Choroid plexus epithelial cell (primary cell): ENCODE measurements at places on chromosomes 6 and 20.

- no peak for DNase-seq
Measured at GRCh38 chr6:38687043-38687353, 15.9 kb downstream of the GLO1 start.

DNA sequence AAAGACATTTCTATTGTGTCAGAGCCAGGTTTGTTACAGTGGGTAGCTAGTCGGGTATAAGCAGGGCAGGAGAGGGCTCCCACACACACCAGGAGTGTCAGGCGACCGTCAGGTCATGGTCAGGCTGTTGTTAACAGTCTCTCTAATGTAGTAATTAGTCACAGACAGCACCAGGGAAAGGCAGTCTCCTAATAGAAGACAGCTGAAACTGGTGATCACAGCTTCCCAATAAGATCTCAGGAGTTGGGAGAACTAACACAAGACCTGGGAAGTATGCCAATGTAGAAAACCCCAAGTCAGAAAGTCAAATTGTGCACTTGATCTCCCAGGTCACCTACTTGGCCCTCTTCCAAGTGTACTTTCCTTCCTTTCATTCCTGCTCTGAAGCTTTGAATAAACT lies 53.0 kb upstream of the GPR6 start:
- peak; percentile 54 for DNase-seq

DNA sequence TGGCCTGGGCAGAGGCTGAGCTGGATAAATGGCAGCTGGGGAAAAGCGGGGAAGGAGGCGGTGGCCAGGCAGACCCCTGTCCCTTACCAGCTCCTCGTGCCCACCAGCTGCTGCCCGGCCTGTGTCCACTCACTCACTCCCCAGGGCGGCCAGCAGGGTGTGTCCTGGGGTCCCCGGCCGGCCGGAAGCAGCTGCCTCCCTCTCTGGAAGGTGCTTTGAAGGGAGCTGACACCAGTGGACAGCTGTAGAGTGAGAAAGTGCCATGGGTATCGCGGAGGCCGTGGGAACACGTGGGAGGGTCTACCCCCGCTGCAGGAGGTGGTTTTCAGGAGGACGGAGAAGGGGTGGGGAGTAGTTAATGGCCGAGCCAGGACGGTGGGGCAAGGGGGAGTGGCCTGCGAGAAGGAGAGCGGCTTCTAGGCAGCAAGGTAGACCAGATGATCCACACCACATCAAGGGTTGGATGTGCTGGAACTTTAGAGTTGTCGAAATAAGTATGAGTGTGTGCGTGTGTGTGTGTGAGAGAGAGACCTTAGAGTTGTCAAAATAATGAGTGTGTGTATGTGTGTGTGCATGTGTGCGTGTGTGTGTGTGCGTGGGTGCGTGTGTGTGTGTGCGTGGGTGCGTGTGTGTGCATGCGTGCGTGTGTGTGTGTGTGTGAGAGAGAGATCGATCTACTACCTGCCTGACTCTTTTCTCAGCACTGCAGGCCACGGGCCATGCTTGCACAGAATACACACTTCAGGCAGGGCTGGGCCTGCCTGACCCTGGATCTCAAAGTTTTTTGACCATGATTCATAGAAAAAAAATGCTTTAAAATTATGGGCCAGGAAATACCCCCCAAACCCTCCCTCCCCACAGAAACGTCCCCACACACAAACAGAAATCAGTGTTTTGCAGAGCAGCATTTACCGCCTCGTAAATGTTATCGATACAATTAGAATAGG lies 43.9 kb downstream of the CDH4 start:
- DNase-seq: peak; percentile 23

DNA sequence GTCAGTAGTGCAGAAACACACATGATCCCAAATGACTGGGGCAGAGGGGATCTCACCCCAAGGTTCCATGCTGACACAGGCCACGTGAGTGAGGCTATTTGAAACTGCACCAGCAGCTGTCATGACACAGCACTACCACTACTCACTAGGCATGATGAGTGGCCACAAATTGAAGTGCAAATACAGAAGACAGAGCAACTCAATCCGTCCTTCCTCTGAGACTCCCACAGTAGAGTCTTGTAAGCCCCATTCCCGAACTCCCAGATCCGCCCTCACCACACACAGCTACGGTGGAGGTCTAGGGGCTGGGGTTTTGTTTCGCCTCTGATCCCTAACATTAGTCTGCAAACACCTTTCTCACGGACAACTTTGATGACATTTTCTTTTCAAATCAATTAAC lies 113.3 kb upstream of the NUP153 start:
- DNase-seq: peak; percentile 23

- no peak for DNase-seq
Measured at GRCh38 chr6:3926150-3926482, 76.9 kb downstream of the FAM50B start.

GRCh38 chr6:158653577-158654354 lies 3.9 kb downstream of the SYTL3 start:
- no peak for DNase-seq

- DNase-seq: no peak
Measured at GRCh38 chr20:38979842-38980241, 17.7 kb downstream of the DHX35 start.

- DNase-seq: peak; percentile 76
Measured at GRCh38 chr6:143397227-143398222, 53.0 kb downstream of the ADAT2 start.

DNA sequence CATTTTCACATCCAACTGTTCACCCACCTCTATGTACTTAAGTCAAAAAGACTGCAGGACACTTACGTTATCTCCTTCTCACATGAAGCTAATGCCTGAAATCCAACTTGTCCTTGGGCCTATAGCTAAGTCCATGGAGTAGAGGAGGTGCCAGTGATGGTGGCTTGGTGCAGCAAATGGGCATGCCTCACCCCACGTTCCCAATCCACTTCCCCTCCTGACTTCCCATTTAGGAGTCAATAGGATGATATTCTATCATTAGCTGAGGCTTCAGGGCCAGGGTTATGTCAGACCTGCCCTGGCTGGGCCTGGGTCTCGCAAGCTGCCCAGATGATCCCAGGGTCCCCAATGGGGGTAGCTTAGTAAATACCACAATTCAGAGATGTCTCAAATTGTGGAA lies 410.4 kb downstream of the MAFB start:
- no peak for DNase-seq

- no peak for DNase-seq
Measured at GRCh38 chr6:37709932-37710555, 12.4 kb upstream of the MDGA1 start.

GRCh38 chr20:32638848-32639247 lies 34.9 kb downstream of the C20orf203 start:
- peak; percentile 65 for DNase-seq

- no peak for DNase-seq
Measured at GRCh38 chr6:24458941-24459340, 30.4 kb downstream of the GPLD1 start.

- DNase-seq: no peak
Measured at GRCh38 chr6:170053966-170054661, 236.8 kb downstream of the DLL1 start.

GRCh38 chr6:167700199-167700598 lies 126.5 kb upstream of the AFDN start:
- DNase-seq: no peak

DNA sequence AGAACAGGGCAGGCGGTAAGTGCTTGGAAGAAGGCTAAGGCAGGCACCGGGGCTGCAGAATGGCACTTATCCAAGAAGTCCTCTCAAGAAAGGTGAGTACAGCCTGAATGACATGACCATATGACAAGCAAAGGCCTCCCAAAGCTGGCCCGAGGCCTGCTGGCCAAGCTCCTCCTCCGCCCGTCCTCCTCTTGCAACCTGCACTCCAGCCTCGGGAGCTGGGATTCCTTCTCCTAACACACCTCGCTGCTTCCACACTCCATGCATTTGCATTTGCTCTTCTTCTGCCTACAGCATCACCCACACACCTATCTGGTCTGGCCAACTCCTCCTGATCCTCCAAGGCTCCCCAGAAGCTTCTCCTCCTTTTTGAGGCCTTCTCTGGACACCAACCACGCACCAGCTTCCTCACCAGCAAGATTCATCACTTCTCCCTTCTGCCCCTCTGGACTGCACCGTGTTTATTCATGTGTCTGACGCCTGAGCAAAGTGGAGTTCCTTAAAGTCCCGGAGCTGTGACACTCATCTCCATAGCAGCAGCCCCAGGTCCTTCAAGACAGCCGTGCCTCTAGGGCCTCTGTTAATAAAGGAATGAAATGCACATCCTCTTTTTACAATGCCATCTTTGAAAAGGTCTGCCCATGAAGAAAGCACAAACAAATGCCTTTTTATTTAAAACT lies 32.3 kb downstream of the CNKSR3 start:
- no peak for DNase-seq

DNA sequence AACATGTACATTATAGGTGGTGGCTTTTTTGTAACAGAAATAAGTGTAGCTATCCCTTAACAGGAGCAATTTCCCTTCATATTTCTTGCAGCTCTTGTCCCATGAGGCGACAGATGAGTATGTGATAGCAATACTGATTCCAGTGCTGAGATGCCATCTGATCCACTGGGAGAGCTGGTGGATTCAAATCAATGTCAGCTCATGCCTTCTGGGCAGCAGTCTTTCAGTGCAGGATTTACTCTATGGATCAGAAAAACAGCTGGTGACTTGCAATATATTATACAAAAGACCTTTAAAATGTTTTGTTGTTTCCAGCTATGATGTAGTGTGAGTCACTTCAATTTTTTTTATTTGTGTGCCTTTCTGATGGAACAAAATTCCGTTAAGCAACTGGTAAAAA lies 259.9 kb upstream of the SASH1 start:
- DNase-seq: no peak

DNA sequence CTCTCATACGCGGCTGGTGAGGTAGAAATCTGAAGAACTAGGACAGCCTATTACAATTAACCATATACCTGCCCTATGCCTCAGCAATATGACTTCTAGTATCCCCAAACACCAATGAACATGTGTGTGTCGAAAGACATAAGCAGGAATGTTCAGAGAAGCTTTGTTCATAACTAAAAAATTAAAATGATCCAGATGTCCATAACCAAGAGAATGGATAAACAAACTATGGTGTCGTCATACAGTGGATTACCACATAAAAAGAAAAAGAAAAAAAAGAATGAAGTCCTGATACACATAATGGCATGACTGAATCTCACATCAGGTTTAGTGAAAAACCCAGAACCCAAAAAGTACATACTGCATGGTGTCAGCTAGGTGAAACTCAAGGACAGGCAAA lies 73.9 kb downstream of the MDN1 start:
- peak; percentile 44 for DNase-seq

GRCh38 chr6:70520575-70520974 lies 46.2 kb upstream of the SDHAF4 start:
- peak; percentile 47 for DNase-seq

DNA sequence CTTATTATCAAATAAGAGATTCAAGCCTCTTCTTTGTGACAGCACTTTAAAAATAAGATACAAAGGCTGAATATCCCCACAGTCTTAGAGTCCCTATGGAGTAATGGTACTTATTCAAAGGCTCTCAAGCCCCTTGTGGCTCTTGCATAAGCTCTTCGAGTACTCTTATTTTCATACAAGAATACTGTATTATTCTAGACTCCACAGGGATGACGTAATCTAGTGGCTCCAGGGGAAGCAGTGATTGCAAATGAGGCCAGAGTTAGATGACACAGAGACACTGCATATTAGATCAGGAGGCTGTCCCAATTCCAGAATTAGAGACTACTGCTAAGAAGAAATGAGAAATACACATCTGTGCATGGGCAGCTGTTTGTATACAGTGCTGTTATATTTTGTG lies 1195.9 kb upstream of the MAP3K7 start:
- no peak for DNase-seq

- peak; percentile 56 for DNase-seq
Measured at GRCh38 chr6:126170978-126171382, 168.9 kb upstream of the CENPW start.

DNA sequence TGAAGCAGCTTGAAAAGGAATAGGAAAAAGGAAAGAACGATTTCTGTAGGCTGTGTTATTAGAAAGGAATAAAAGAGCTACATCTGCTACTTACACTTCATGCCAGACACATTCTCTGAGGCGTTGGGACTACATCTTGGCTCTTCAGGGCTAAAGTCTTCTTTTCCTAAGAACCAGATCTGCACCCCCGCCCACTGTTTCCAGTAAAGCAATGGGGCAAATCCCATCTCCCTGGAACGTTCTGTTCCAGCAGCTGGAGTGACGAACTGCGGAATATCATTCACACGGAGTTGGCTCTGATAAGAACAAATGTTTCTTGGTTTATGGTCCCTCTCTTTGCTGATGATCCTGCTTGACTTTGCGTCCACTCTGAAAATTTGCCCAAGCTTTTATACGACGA lies 26.9 kb downstream of the FAM50B start:
- DNase-seq: no peak

GRCh38 chr20:64130271-64130670 lies 22.9 kb upstream of the NPBWR2 start:
- DNase-seq: no peak
